ENCODE measurements at places on chromosomes 4 and X.

DNA sequence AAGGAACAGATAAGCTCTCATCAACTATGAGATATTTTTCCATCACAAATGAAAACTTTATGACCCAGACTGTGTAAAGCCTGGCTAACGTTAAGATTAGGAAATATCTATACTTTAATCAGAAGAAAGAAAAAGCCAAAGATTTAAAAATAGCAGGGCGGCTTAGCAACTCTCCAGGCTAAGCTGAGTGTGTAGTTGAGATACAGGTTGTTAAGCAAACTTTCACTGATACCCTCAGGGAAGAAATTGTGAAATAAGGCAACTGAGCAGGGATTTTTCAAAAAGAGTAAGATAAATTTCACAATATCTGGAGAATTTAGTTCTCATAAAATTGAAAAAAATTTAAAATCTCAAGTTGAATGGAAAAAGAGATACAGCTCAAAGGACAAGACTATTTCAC, 382.0 kb downstream of the RAPGEF2 start:
- DNase-seq: no peak

GRCh38 chrX:87808576-87809243, 291.1 kb downstream of the KLHL4 start:
- DNase-seq: no peak

GRCh38 chr4:95500361-95500760, 48.4 kb downstream of the UNC5C start:
- no peak for DNase-seq

DNA sequence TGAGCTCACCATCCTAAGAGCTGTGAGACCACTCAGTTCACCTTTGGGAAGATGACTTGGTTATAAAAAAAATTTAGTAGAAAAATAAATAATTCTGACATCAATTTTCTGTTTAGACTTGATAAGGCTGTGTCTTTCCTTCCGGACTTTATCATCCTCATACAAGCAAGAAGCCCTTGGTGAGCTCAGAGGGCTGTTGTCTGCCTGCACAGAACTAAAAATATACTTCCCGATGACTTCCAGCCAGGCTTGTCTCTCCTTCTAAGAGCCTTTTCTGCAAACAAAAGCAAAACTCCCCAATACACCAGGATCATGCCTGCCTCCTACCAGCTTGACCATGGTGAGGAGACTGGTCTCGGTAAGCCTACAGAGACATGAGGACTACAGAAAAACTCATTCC, 58.3 kb upstream of the PHOX2B start:
- DNase-seq: no peak
